Cerebellar cortex (tissue), 1 donor: ENCODE measurements at places on chromosomes 2 and 18.

DNA sequence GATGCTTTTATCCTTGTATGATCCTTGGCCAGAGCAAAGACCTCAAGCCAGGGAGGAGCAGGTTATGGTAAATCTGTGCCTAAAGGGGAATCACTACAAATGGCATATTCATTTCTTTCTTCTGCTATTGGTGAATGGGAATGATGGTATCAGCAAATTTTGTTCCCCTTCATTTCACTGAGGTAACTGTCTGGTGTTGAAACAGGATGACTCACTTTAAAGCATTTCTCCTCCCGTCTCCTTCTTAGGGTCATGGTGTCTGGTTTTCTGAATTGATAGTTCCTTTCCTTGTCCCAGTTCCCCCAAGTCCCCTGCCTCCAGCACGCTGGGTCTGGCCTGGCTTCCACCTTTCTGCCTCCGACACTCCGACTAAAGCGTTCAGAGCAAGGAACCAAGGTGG is 109.2 kb downstream of the MREG start:
- no peak for DNase-seq

GRCh38 chr18:58695772-58696171 is 24.5 kb downstream of the MALT1 start:
- DNase-seq, result no peak

GRCh38 chr2:168939918-168940317 is 38.8 kb downstream of the G6PC2 start:
- no peak for DNase-seq

- DNase-seq, result peak; percentile 27
Observed at GRCh38 chr2:228681426-228681825, 499.9 kb upstream of the SPHKAP start.

DNA sequence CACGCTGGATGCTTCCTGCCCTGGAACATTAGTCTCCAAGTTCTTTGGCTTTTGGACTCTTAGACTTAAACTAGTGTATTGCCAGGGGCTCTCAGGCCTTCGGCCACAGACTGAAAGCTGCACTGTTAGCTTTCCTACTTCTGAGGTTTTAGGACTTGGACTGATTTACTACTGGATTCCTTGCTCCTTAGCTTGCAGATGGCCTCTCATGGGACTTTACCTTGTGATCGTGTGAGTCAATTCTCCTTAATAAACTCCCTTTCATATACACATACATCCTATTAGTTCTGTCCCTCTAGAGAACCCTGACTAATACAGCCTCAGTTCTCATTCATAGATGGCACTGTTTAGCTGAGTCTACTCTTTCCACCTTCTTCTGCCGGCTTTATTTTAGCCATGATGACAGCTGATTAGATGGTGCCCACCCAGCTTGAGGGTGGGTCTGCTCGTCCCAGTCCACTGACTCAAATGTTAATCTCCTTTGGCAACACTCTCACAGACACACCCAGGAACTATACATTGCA is 389.1 kb downstream of the NYAP2 start:
- no peak for DNase-seq

- DNase-seq, result no peak
Observed at GRCh38 chr2:143907801-143908200, 612.1 kb downstream of the ZEB2 start.

DNA sequence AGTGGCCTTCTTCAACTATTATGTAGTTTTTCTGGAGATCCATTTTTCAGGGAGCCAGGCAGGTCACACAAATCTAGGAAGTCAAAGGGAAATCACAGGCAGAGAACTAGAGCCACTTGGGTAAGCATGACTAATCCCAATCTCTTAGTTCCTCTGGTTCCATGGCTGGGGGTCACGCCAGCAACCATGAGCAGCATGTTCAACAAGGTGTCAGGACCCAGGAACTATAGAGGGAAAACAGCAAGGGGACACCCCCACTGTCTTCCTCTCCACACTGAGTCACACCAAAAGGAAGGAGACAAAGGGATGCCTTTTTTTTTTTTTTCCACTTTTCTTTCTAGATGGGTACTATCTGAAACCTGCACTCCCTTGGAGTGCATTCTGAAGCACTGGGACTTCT is 250.9 kb downstream of the OTX1 start:
- DNase-seq, result no peak

GRCh38 chr2:96584017-96584416 is 47.5 kb downstream of the ARID5A start:
- no peak for DNase-seq

DNA sequence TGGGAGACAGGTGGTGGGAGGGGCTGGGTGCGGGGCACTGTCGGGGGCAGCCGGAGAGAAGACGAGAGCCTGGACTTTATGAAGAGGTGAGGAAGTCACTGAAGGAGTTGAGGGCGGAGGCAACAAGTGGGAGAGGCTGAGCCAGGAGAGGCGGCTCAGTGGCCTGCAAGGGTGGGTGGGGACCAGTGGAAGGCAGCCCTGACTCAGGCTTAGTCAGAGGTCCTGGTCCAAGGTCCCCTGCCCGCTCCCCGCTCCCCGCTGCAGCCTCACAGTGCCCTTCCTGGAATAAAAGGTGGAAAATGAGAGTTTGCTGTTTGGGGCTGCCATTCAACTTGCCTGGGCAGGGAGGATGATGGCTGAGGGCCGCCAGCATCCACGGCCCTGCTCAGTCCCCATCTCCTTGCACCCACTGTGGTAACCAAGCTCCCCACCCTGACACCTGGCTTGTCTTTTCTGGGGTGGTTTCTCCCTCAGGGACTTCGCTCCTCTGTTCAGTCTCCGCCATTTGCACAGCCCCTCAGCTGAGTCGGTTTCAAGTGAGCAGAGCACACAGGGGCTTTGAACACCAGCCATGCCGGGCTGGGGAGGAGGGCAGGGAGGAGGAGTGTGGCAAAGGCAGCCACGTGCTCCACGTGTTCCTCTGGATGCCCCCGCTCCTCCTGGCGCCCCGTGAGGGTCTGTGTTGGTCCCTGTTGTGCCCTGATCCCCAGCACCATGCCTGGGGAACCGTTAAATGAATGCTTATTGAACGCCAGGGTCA is 13.7 kb upstream of the RALB start:
- DNase-seq, result no peak

DNA sequence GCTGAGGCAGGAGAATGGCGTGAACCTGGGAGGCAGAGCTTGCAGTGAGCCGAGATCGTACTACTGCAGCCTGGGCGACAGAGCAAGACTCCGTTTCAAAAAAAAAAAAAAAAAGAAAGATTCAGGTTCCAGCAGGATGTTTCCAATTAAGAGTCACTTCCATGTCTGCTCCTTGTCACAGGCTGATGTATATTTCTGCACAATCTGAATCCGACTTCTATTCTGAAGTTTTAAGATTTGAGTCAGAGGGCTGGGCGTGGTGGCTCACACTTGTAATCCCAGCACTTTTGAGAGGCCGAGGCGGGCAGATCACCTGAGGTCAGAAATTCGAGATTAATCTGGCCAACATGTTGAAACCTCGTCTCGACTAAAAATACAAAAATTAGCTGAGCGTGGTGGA is 24.7 kb downstream of the SNRPD1 start:
- DNase-seq, result no peak

DNA sequence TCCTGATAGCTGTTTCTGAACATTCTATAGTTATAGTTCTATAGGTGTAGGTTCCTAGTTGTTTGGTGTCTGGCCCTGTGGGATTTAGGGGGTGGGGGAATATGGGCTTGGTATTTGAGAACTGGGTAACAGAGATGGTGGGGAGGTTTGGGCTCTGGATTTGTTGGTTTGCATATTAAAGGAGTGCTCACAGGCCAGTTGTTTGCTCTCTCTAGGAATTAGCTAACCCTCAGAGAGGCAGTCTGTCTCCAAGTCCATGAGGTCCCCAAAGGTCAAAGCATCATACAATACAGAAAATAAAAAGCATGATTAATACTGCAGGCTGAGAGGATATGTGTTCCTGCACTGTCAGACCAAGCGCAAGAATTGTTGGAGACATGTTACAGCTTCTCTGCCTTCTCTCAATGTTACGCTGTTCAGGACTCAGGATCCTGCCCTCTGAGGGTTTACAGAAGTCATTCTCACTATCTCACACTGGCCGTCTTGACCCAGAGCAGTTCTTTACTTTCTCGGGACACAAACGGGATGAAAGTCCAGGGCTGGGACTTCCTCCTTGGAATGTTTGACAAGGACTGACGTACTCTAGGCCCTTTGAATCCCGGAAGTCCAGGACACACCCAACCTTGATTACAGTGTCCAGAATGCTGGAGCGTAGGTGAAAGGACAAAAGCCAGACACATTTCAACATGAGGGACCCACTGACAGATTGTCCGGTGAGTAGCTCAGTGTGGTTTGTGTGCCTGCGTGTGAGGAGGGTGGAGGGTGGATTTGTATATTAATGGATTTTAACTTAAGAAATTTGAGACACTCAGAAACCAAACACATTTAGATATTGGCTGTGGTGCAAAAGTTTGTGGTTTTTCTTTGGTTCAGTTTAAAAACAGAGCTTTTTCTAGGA is at the start of gene NOSTRIN:
NOSTRIN (plus strand) TSS at position 677 of the 898 bp plus-strand sequence; CDS start at position 687, 10 bp downstream.
- no peak for DNase-seq

- no peak for DNase-seq
Observed at GRCh38 chr2:239186516-239187357, 214.1 kb downstream of the HDAC4 start.

DNA sequence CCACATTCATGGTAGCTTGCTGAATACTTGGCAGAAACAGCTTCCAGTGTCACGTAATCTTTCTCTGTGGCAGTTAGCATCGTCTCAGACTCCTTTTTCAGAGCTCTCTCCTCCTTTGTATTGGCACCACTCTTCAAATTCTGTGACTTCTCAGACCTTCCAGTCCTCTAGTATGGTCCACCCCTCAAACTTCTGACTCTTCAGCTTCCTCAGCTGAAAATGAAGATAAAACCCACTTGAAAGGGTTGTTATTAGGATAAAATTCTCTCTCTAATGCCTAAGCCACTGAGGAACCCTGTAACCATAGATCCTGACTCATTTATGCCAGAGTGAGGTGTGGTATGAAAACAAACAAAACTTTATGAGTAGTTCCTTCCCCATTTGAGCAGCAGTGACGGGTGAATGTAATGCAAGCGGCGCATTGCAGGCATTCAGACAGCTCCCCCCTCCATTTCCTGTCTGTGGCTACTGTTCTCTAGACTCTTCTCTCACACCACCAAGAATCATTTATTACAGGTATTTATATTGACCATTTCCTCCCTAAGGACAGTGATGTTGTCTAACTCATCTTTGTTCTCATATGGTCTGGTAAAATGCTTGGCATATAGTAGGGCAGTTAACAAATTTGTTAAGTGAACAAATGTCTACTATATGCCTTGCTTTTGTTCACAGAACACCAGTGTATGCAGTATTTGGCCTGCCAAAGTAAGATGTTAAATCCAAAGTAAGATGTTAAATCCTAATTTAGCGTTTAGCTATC is 35.3 kb downstream of the GALNT1 start:
- DNase-seq, result no peak

DNA sequence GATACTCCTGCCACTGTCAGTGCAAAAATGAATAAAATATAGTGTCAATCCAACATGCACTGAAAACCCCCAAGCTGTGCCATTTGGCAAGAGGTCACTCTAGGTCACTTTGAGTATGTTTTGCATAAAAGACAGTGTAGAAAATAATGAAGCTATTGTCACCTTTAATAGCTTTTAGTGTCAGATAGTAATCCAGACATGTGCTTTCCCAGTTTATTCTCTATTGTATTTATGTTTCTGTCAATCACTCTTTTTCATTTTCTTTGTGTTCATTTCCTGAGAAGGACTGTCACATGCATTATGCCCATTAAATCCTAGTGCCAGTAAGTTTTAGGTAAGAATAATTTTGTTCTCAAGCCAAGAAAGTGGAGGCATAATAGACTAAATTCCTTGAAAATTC is 1073.9 kb upstream of the CDH2 start:
- no peak for DNase-seq

DNA sequence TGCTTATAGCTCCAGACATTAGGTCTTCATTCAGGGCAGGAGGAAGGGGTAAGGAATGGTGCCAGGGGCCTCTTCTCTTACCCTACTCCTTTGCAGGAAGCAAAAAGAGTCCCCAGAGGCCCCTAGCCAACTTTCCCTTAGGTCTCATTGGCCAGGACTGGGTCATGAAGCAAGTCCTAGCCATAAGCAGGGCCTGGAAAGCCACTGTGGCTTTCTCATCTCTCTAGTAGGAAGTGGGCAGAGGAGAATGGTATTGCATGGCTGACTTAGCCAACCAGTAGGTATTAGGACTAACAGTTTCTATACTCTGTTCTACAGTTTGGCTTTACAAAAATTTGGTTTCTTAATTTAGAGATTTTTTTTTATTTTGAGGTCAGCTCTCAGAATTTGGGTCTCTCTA is 4.8 kb downstream of the FAM228A start:
- no peak for DNase-seq

DNA sequence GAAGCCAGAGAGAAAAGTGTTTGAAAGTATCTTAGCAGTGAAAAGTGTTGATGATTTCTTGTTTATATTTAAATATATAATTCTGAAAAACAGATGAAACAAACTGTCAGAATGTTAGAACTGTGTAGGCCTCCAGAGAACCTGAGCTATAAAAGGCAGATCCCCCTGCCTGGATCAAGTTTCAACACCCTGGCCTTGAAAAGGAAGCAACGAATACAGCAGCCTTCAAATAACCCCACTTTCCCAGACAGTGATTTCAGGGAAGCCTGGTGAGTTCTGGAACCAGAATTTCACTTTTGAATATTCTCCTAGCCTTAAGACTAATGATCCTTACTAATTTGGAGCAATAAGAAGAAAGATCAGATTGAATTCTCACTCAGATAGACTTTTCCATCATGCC is 13.3 kb upstream of the TRIM43 start:
- DNase-seq, result no peak

DNA sequence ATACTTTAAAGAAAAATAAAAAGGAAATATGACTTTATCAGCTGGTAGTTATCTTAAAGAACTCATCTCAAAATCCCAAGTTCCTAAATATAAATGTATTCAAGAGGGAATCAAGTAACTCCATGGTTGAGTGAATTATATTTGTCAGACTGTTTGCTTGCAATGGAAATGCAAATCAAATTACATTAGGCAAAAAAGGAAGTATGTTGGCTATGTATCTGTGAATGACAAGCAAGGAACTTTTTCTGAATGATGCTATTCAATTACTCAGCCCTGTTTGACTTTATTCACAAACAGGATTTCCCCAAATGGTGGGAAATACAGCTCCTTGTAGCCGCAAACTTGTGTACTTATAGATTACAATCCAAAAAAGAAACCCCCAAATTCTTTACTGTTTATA is 309.1 kb downstream of the ARL6IP6 start:
- DNase-seq, result no peak

- no peak for DNase-seq
Observed at GRCh38 chr2:150137338-150138069, 350.0 kb downstream of the RND3 start.

GRCh38 chr2:176115883-176116813 is at the start of gene HOXD10:
Gene HOXD10, plus strand, starts transcription at chr2:176116778. Its CDS starts 56 bp downstream, at chr2:176116834.
- no peak for DNase-seq

DNA sequence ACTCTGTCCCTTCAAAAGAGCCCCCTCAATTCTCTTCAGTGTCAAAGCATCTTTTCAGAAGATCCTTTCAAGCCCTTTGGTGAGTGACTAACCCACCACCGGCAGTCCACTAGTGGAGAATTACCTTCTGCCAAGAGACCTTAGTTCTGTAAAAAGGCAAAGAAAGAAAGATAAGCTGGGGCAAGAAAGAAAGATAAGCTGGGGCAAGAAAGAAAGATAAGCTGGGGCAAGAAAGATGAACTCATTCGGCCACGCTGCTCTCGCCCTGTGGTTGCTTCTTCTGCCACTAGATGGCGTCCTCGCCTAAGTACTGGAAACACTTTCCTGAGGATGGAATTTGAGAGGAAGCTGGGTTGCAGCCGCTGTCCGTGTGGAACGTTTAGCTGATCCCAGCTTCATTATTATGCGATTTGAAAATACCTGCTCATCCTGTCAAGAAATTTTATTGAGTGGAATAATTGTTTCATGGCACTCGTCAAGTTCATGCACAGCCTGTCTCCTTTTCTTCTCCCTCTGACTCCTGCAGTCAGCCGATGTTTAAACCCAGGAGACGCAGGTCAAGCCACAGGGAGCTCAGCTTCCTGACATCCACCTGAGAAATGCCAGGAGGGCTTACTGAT is 17.3 kb upstream of the ANXA4 start:
- peak; percentile 89 for DNase-seq
